Lung microvascular endothelial cell (primary cell): ENCODE measurements at places on chromosomes 7 and 10. TPM values are rescaled to one million over a fixed set of nuclear protein-coding genes. Genes with fewer than 3 reads are reported as not detected.
A peak's percentile ranks its signal among the peaks of the same experiment; 100 is the strongest.

DNA sequence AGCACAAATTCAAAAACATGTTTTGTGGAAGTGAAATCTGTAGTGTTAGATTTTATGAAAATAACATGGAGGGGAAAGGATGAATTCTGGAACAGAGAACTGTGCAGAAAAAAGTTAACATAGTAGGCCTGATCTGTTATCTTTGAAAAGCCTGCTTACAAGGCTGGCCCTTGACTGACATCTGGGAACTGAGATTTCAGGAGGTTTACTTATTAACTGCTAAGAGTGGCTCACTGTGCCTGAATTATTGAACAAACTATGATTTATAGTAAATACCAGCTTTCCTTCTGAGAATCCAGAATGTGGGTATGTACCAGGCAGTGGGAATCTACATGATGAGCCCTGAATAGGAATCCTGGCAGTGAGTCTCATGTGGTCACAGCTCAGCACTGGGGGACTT lies 30.5 kb downstream of the NSUN6 start:
- no peak for DNase-seq

DNA sequence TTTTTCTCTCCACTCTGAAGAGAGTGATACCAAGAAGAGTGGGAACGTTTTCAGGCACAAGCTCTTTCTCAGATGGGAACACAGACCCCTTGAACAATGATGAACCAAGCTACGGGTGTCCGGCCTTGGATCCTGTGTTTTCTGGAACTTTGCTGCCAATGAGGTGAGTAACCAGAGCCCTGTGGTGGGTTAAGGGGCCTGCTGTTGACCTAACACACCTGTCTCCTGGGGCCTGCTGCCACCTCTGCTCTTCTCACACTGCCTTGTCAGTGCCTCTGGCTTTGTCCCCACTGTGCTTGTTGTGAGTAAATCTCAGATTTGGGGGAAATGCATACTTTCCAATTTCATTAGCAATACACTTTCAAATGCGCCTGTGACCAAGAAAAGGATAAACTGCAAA lies 1.4 kb upstream of the PKD1L1 start:
- no peak for DNase-seq

GRCh38 chr10:13913897-13914296 lies 327.1 kb downstream of the PRPF18 start:
- peak; percentile 36 for DNase-seq

- no peak for DNase-seq
Observed at GRCh38 chr7:132114411-132114810, 461.9 kb downstream of the PLXNA4 start.

- no peak for DNase-seq
Observed at GRCh38 chr7:96126382-96126781, 195.5 kb downstream of the SLC25A13 start.

DNA sequence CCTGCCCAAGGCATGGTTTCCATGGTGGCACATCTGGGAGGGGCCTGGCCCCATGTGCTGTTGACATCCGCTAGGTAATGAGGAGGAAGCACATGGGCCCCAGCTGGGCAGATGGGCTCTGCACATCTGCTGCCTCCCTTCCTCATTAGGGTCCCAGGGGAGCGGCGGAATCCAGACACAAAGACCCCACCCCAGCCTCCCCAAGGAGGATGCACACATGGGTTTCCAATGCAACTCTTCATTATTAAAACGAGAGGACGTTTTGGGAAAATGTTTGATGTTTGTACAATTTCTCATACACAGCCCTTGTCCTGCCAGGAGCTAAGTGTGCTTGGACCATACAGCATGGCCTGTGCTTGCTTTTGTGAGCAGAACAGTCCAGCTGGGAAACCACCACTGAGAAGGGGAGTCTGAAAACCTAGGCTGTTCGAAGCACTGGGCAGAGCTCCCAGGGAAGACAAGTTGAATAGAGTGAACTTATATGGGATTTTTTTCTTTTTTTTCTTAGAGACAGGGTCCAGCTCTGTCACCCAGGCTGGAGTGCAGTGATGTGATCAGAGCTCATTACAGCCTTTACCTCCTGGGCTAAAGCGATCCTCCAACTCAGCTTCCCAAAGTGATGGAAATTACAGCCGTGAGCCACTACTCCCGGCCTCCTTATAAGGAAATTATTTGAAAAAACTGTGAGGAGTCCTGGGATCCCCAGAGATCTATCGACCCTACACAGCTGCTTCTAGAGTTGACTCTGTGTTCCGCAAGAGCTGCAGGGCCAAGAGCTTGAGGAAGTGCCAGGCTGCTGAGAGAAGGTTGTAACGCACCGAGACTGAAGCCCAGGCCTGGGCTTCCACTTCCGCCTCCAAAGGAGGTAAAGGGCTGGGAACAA lies 23.4 kb downstream of the FAM107B start:
- no peak for DNase-seq

DNA sequence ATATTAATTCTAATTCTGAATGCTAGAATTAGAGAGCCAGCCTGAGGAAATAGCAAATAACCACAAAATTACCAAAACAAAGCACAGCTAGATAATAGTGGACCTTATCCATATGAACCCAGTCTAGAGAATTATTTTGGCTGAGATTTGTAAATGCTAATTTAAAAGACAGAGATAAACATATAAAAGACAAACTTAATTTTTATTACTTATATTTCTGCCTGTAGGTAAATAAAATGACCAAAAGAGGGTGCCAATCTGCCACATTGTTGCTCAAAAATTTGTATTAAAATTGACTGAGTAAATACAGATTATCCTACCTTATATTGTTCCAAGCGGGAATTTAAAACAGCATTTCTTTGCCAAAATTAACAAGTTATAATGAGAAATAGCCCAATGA lies 20.2 kb downstream of the RTKN2 start:
- peak; percentile 42 for DNase-seq

DNA sequence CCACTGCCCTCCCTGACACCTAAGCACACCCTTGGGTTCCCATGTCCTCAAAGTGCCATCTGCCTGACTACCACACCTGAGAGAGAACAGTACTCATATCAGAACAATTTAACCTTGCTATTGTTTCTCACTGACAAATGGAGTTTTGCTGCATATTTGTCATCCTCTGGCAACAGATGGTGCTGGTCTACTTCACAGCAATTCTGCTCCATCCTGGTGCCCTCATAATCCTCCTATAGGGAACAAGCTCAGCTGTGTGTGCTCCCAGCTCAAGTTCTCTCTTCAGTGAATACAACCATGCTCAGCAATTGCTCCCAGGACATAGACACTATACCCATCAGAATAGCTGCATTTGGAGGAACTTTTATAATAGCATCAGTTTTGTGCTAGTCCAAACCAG lies 32.8 kb upstream of the ITGB1 start:
- no peak for DNase-seq

DNA sequence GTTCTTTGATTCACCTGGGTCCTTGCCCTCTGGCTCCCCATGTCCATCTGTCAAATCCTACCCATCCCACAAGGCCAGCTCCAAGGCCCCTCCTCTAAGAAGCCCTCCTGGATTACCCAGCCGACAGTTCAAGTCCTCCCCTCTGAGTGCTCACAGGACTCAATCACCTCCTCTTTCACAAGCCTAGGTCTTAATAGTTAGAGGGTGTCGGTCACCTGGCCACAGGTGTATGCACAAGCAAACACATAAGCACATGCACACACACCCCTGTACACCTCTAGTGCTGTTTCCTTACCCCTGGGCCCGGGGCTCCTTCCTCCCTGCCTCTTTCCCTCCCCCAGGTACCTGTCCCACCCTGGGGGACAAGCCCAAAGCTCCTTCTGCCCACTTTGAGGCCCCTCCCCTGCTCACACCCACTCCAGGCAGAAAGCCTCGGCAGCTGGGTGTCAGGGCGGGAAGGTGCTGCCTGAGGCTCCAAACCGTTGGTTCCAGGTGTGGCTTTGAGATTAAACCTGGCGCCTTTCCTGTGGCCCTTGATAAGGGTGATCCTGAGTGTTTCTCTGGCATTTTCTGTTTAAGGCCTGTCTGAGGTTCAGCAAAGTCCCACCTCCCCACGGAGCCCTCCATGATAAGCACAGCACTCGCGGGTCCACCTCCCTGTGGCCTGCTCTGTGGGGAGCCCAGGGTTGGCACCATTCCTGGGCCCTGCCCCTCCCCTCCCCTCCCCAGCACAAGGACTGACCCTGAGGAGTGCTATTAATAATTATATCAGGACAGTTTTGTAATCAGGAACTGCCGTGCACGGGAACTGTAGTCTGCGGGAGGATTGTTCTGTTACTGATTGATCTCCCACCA lies 14.6 kb upstream of the AQP1 start:
- no peak for DNase-seq

GRCh38 chr7:42991913-42992591 lies 59.9 kb downstream of the MRPL32 start:
- no peak for DNase-seq

- DNase-seq, result no peak
Observed at GRCh38 chr7:84271543-84271942, 77.0 kb upstream of the SEMA3A start.

- DNase-seq, result no peak
Observed at GRCh38 chr10:132846631-132847415, 60.9 kb upstream of the NKX6-2 start.

GRCh38 chr7:111140091-111140865 lies 49.4 kb downstream of the LRRN3 start:
- no peak for DNase-seq

DNA sequence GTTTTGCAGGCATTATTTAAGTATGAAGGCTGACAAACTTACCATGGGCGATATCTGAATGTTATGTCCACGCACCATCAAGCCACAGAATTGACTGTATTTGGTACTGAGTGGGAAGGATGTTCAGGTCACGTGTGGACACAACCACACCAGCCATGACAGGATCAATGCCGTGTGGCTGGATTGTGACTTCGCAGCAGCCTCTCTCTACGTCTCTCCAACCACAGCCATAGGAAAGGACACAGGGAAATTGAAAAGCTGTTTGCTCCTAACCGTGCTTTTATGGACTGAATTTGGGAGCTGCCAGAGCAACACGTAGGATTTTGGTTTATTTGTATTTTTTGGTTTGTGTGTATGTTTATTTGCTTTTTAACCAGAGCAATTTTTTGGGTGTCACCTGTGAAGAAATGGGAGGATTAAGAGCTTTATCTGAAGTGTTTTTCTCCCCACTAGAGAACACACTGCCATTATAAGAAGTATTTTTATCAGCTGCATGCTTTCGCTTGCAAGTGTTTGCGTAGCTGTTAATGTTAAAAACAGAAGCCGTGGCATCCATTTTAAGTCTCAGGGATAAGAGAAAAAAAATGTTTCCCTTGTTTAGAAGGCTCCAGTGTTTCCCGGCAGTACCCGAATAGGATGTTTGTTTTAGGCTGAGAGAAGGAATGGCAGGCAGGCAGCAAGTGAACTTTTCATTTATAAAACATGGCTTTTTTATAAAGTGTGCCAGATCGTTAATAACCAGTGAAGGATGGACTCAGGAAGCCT lies 401.1 kb upstream of the NFE2L3 start:
- no peak for DNase-seq

GRCh38 chr10:99605351-99605750 lies 14.9 kb downstream of the SLC25A28 start:
- no peak for DNase-seq

- DNase-seq, result no peak
Observed at GRCh38 chr7:41855798-41856197, 152.9 kb upstream of the INHBA start.

DNA sequence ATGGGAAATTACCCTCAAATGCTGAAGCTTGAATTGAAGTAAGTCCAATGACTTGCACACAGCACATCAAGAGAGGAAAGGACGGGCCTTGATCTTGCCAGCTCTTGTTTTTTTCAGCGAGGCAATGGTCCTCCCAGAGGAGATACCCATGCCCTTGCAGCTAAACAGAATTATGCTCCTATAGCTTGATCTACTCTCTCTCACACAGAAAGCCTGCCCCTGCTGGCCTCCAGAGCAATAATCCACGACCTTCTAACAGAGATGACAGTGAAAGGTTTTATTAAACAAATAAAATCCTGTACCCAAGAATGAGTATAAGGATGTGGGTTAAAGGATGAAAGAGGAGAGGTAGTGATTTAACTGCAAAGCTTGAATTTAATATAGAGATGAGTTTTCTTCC lies 268.0 kb downstream of the ADRA2A start:
- no peak for DNase-seq

- no peak for DNase-seq
Observed at GRCh38 chr10:131094527-131095312, 216.8 kb downstream of the TCERG1L start.

DNA sequence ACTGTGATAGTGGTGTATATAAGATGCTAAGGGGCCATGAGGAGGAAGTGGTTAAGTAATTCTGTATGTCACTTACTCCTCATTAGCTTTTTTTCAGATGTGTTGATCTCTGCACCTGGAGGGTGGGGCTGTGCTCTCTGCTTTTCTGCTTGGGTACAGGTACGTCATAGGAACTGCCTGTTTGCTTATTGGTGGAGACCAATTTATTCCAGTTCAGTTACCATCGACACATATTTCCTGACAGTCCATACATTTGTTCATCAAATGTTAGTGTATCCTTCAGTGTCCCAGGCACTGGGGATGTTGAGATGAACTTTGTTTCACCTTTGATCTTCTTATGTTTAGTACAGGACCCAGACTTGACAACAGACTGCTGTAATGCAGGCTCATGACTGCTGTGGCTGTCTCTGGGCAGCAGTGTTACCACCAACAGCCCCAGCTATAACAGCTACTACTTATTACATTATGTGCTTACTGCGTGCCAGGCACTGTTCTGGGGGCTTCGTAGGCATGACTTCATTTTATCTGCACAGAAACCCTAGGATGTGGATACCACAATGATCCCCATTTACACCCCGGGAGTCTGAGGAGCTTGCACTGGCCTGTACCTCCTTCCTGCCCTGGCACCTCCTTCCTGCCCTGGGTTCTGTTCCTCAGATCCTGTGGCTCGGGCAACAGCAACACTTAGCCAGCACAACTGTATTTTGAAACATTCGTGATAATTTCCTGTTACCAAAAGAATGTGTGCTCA lies 87.4 kb downstream of the BUB3 start:
- peak; percentile 34 for DNase-seq

DNA sequence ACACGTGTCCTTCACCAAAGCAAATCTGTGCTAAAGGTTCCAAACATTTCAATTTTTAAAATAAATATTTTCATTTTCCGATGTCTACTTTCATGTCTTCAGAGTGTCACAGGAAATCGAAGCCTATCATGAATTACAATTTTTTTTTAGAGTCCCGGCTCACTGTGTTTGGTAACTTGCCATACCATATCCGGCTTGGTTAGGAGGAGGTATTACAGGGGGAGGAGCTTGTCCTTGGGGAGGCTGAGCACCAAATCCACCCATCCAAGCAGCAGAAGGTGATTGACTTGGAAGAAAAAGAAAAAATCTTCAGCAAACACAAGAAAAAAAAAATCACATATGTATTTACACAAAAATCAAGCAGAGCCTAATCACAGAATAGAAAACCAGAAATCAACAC lies 21.3 kb downstream of the TIAL1 start:
- peak; percentile 43 for DNase-seq

XRCC2 gene
- total RNA-seq, result 1.2 and 1.7 TPM in 2 replicates

GOLGA7B gene
- under 0.01 TPM in 2 replicates for total RNA-seq

ASZ1 gene
- not detected in 2 replicates for total RNA-seq

MALRD1 gene
- total RNA-seq, result not detected in 2 replicates

SYNPO2L gene
- not detected in 2 replicates for total RNA-seq

VSTM4 gene
- 0.22 and 1.6 TPM in 2 replicates for total RNA-seq

TSPAN33 gene
- total RNA-seq, result under 0.01 and 0.44 TPM in 2 replicates

UFSP1 gene
- total RNA-seq, result 1.5 and 2.2 TPM in 2 replicates
